Stimulated activated CD4-positive, alpha-beta T cell treated with anti-CD3 and anti-CD28 coated beads, Interleukin-12 subunit alpha, Interleukin-12 subunit beta, amount 100 ng/mL, for 24 hours (primary cell): ENCODE measurements at places on chromosomes 6 and 20.

DNA sequence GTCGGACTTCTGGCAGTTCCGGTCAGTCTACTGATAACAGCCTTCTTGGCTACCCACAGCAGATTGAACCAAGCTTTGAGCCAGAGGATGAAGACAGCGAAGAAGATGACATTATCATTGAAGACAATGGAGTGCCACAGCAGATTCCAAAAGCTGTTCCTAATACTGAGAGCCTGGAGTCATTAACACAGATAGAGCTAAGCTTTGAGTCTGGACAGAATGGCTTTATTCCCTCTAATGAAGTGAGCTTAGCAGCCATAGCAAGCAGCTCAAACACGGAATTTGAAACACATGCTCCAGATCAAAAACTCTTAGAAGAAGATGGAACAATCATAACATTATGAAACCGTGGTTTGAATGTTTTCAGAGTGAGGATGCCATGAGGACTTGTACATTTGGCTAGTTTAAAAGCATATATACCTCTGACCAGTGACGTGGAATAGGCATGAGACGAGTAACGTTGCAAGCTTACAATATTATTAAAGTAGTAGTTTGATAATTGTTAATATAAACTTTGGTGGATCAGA lies 18.8 kb downstream of the PARD6B start:
- DNase-seq = no peak

- DNase-seq = no peak
Measured at GRCh38 chr20:41142919-41143318, 5.6 kb downstream of the PLCG1 start.

GRCh38 chr6:30747902-30748769 lies 3.8 kb upstream of the IER3 start:
- DNase-seq = no peak

GRCh38 chr6:1643830-1644445 lies 34.2 kb downstream of the FOXC1 start:
- no peak for DNase-seq

GRCh38 chr6:169533301-169534038 lies 168.4 kb downstream of the WDR27 start:
- no peak for DNase-seq

GRCh38 chr6:151213352-151213751 lies 26.4 kb upstream of the AKAP12 start:
- no peak for DNase-seq

GRCh38 chr6:141029908-141030307 lies 1102.8 kb upstream of the GJE1 start:
- DNase-seq = no peak

GRCh38 chr6:90819483-90819882 lies 232.6 kb upstream of the MAP3K7 start:
- no peak for DNase-seq

DNA sequence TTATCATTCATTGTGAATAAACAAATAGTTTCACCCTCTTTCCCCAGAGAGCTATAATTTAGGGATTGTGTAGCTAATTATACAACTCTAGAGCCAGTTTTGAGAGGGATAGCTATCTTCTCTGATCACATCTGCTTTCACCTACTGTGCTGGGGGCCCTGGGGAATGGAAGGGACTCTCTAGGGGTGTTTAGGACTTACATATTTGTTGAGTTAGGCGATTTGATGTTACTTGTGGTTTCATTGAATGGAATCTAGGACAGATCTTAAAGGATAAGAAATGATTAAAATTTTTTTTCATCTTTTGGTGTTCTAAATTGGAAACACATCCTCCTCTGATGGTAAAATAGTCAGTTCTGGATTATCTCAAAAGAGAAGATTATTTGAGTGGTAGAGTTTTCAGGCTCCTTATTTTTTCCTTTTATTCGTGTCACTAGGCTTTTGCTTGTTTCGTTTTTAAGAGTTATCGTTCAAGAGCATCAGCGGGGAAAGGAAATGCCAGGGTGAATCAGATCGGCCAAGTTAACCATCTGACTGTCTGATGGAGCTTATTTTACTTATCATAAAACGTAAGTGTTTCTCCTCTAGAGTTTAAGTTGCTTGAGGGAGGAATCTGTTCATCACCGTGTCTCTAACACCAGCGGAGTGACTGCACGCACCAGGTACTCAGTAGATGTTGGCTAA lies 236.7 kb downstream of the FARS2 start:
- DNase-seq = no peak

DNA sequence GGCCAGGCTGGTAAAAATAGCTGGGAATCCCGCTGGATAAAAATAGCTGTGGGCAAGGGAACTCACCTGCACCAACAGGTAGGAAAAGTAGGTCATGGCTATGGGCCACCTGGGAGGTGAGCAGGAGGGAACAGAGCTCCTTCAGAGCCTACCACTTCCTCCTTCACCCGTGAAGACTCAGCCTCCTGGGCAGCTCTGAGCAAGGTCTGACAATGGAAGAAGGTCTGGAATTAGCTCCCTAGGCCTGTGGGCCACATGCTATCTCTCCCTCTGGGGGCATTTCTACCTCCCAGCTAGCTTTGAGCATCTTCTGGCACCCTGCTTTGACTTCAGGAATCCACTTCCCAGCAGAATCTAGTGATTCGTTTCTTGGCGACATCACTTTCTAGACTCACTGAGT lies 153.9 kb downstream of the MRPL14 start:
- DNase-seq = no peak

- no peak for DNase-seq
Measured at GRCh38 chr20:42181064-42181463, 562.9 kb upstream of the CHD6 start.

DNA sequence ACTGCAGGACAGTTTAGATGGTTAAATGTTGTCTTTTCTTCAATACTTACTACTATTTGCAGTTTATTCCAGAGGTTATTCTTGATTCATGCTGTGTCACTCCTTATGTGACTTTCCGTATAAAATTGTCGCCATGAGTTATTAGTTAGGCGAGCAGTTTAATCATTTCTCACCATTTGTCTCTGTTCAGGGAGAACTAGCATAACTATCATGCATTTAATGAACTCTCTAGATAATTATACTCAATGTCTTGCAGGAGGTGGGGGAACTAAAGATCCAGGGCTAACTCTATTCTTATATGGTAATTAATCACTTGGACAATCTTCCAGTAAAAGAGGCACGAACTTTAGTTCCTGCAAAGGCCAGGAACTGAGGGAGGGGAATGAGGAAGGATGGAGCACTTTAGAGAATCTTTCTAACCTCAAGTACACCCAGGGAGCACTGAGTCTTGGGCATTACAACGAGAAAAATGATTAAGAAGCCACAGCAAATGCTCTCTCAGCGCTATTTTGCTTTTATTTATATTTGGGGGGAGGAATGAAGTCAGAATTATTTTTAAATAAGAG lies 58.3 kb downstream of the IYD start:
- no peak for DNase-seq

- no peak for DNase-seq
Measured at GRCh38 chr6:15303162-15303919, 57.5 kb downstream of the JARID2 start.

- DNase-seq = no peak
Measured at GRCh38 chr6:84773133-84773430, 8.7 kb upstream of the TBX18 start.

- DNase-seq = no peak
Measured at GRCh38 chr20:20887593-20888265, 175.3 kb upstream of the RALGAPA2 start.

DNA sequence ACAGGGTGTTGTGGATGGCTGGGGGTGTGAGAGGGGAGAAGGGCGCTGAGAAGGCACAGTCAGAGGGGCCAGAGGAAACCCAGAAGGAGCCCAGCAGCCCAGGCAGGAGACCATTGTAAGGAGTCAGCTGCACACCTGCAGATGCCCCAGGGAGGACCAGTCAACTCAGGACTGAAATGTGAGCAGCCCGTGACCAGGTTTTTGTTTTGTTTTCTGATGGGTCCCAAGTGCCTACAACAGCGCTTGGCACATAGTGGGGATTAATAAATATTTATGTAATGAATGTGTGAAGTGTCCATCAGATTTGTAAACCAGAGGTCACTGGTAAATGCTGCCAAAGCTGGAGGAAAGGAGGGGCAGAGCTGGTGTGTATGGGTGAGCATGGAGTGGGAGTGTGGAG lies 30.2 kb downstream of the TRAM2 start:
- no peak for DNase-seq

- no peak for DNase-seq
Measured at GRCh38 chr6:35512740-35513139, at the start of gene TULP1. TSS of gene TULP1 (minus strand) at chr6:35512896. CDS start at chr6:35512858, 38 bp downstream.

DNA sequence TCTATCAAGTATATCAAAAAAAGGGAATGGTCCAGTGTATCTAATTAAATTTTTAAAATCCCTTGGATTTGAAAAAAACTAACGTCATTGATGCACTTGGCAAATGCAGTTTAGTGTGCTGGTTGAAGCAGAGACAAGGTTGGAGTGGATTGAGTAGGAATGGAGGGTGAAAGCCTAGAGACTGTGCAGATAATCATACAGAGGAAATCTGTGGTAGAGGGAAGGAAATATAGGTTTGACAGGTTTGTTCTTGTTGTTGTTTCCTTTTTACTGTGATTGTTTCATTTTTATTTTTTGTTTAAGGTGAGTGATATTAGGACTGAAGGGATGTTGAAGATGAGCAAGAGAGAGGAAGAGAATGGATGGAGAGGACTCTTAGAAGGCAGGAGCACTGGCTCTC lies 29.0 kb upstream of the L3MBTL3 start:
- no peak for DNase-seq

DNA sequence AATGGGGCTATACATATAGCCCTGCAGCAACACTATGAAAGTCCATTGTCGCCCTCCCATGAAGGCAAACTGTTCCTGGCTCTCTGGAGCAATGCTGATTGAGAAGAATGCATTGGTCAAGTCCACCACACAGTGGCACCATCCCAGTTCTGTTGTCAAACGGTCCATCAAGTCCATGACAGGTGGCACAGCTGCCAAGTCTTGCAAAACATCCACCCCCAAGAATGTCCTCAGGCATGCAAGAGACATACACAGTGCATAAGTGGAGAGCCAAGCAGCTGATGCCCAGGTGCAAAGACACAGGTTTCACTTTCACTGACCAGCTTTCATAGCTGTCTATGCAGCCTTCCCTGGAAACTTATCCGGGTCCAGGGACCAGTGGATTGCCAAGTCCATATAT lies 17.5 kb downstream of the ZNF391 start:
- DNase-seq = no peak

DNA sequence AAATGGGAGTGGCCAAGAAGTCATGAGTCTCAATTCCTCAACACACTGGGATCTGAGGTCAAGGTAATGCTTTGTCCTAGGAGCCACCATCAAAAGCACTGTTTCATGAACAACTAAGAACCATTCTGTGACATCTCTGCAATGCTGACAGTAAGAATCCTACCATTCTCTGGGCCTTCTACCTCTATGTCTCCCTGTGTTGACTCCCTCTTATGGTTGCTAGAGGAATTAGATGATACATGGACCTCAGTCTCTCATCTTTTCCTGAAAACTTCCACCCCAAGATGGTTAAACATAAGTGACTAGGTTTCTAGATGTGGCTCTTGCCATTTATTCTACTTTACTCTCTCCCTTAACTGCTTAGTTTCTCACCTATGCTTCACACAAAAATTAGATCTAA lies 9.1 kb downstream of the MTRF1L start:
- no peak for DNase-seq

GRCh38 chr20:23099791-23100719 lies 13.9 kb upstream of the CD93 start:
- DNase-seq = no peak

DNA sequence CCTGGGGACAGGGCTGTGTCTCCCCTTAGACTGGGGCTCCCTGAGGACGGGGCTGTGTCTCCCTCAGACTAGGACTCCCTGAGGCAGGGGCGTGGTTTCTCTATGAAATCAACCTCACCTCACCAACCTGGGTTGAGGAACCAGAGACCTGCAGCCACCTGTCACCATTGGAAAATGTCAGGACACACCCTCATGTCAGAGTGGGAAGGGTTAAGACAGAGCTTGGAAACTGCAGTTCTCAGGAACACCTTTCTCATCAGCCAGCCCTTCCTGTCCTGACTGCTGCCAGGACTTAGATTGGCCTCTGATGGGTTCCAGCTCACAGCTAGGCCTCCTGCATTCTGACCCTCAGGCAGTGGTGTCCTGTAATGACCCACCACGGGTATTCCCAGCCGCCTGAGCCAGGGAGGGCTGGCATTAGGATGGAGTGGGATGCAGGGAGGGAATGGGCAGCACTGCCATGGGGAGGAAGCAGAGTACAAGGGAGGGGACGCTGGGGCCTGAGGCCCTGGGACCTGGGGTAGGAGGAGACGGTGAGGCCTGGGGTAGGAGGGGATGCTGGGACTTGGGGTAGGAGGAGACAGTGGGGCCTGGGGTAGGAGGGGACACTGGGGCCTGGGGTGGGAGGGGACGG lies 76.3 kb downstream of the MRPL14 start:
- no peak for DNase-seq

- DNase-seq = no peak
Measured at GRCh38 chr20:37361336-37361735, 15.4 kb downstream of the SRC start.

- DNase-seq = no peak
Measured at GRCh38 chr6:37205997-37206340, 36.0 kb downstream of the PIM1 start.

DNA sequence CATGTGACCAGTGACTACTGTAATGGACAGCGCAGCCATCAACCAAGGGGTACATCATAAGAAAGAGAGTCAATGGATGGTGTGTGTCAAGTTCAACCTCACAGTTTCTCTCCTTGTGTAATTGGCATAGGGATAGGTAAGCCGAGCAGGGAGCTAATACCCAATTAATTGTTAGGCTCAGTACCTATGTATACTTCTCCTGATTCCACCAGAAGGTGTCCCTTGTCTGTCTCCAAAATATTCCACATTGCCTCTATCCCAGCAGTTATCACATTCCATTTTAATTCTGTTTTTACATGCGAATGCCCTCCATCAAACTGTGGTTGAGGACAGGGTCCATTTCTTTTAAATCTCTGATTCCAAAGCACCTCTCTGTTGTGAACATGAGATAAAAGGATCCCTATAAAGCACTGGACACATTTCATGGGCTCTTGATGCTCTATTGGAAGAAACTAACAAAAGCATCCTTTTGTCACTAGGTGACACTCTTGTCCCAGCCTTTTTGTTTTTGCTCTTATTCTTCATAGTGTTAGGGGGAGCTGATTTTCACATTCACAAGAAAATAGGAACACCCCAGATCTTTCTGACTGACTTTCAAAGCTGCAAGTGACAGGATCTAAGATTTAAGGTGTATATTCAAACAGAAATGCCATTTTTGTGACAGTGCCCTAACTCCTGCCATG lies 38.9 kb downstream of the FBXO9 start:
- DNase-seq = no peak

- DNase-seq = no peak
Measured at GRCh38 chr6:152975204-152975915, 7.5 kb downstream of the FBXO5 start.

- DNase-seq = peak; percentile 8
Measured at GRCh38 chr20:57263801-57264792, 2.3 kb downstream of the BMP7 start.

DNA sequence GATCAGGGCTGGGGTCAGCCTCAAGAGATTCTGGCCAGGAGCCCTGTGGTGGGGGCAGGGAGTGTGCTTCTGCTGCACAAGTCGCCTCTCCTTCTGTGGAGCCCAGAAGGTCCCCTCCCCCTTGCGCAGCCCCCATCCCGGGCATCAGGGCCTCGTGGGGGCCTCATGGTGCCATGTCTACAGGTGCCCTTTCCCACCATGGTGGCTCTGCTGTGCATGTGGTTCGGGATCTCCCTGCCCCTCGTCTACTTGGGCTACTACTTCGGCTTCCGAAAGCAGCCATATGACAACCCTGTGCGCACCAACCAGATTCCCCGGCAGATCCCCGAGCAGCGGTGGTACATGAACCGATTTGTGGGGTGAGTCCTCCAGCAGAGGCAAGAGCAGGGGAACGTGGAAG lies 48.1 kb downstream of the TM9SF4 start:
- DNase-seq = no peak
